ENCODE measurements at places on chromosomes 3 and 15.

DNA sequence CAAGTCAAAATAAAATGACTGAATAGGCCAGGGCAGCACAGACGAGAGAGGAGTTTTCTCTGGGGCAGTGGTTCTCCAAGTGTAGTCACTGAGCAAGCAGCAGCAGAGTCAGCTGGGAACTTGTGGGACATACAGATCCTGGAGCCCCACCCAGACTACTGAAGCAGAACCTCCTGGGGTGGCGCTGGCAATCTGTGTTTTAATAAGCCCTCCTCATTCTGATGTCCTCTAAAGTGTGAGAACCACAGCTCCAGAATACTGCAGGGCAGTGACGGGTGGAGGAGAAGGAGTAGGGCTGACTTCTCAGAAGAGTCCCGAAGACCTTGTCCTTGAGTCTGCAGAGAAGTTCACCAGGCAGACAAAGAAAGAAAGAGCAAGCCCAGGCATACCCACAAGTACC, 251.3 kb upstream of the HES1 start:
- no peak for DNase-seq

- DNase-seq: no peak
These were observed 57.8 kb downstream of the MAP3K13 start for GRCh38 chr3:185420762-185421161.

DNA sequence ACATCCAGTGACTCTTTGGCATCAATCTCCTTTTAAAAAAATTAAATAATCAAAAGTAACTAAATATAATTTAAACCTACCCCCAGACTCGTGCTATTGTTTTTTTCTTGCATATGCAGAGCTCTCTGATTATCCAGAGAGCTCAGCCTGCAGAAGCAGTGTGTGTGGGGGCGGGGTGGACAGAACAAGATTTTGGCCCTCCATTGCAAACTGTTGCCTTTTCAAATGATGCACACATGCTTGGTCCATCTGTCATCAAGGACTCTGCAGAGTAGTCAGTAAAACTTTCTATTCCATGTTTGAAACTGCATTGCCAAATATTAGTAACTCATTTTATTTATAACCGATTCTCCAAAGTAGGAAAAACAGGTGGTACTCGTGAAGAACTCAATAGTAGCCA, 28.6 kb upstream of the STXBP5L start:
- DNase-seq: no peak

DNA sequence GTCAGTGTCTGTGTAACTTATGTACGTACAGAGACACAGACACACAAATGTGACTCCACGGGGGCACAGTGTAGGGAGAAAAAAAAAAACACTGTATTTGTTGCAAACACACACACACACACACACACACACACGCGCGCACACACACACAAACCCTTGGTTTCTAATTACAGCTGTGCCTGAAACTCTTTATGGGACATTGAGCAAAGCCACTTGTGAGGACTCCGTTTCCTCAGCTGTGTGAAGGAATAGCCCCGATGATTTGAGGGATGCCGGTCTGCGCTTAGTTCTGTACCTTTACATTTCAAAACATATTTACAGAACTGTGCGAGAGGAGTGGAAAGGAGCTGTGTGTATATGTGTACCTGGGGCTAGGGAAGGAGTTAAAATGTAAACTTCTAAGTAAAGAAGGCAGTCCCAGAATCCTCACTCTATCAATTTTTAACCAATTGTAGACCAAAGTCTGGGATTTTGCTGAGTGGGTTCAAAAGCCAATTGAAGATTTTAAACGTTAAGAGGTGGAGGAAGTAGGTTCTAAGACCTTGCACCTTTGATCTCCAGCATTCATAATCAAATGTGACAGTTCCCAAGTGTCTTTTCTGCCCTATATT, 5.3 kb upstream of the BCL6 start:
- DNase-seq: no peak

- no peak for DNase-seq
These were observed 430.3 kb downstream of the NTRK3 start for GRCh38 chr15:87826119-87826747.

DNA sequence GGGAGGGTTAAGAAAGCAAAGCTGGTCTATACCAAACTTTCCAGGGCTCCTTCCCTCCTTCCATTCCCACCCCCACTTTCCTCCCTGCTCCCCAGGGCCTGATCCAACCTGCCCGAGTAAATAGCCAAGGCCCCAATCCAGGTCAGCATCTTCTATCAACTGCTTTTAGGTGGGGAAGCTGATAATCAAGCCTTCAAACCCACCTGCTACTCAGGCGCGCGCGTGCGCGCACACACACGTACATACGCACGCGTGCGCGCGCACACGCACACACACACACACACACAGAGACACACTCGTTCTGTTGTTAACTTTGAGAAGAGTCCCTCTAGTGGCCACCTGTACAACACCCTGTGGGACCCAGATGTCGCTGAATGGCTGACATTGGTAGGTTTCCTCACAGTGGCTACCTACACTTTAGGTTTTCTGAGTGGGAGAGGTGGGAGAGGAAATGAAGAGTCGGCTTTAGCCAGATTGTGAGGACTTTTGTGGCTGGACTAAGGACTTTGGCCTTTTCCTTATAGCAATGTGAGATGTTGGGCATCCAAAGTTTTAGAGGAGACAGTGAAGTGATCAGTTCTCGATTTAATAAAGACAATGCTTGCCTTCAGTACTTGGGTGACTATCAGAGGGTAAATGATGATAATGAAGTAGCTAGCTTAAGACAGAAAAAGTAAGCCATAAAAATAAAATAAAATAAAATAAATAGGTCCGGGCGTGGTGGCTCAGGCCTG, 179.9 kb upstream of the C2CD4B start:
- DNase-seq: peak; percentile 8

DNA sequence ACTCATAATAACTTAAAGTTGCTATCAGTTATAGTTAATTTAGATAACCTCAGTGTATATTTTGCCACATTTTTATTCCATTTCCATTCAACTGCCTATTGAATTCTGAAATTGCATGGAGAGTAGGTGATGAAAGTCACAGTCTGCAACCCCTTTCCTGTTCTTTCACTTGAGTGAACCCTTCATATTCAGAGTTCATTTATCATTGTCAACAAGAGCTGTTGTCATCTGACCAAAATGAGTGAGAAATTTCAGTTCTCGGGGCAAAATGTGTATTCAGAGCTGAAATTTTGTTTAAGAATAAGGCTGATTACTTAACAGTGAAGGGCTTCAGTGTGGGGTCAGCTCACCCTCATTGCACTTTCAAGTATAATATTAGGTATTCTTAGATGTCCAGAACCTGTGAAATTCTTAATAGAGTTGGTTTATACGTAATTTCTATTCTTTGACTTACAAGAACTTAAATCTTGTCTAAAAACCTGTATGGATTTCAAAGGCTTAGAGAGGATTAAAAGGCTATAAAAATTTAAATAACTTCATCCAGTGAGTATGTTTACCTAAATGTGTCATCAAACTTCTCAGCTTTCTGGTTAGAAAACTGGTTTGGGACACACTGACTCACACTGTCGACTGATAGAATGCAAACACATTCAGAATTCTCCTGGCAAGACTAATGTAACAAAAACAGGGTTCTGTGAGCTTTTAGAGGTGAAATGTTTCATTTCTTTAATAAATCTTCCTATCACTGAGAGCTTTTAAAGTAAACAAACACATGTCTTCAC, 92.2 kb downstream of the CMSS1 start:
- no peak for DNase-seq

GRCh38 chr3:45980819-45981218, 14.8 kb downstream of the FYCO1 start:
- no peak for DNase-seq

GRCh38 chr15:50803479-50804180, 38.1 kb upstream of the SPPL2A start:
- no peak for DNase-seq

- no peak for DNase-seq
These were observed 110.7 kb downstream of the TJP1 start for GRCh38 chr15:29711531-29711930.

GRCh38 chr3:33787328-33788009, 11.0 kb upstream of the PDCD6IP start:
- peak; percentile 13 for DNase-seq

DNA sequence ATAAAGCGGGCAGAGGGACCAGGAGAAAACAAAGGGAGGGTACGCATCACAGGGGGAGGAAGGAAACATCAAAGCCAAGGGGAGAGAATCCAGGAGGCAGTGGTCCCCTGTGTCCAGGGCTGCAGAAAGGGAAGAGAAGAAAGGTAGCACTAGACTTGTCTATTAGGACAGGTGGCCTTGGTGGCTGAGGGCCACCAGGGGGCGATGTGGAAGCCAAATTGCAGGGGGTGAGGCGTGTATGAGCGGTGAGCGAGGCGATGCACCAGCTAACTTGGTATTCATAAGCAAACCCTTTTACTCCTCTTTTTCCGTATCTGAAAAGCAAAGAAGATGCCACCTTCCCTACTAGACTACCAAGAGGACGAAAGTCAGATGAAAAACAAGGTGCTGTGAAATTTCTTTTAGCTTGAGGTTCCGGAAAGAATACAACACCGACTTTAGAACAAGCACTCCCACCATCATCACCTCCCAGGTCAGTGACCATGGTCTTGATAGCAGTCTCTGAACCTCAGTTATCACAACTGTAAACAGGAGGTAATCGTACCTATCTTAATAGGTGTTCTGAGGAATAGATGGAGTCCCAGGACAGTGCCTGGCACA, 654.4 kb upstream of the ADAMTS9 start:
- DNase-seq: no peak

- no peak for DNase-seq
These were observed 14.8 kb downstream of the ARNT2 start for GRCh38 chr15:80418892-80419537.

DNA sequence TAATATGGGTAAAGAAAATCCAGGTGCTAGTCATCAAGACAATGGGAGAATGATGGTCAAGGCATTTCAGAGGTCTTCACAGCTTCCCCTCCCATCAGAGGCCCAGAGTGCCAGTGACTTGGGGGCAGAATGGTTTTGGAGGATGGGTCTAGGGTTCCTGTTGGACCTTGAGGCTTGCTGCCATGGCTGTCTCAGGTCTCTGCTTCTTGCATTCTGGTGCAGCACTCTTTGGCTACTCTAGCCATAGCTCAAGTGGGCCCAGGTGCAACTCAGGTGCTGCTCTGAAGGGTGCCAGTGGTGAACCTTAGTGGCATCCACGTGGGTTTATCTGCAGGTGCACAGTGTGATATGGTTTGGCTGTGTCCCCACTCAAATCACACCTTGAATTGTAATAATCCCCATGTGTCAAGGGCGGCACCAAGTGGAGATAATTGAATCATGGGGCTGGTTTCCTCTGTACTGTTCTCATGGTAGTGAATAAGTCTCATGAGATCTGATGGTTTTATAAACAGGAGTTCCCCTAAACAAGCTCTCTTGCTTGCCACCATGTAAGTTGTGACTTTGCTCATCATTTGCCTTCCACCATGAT, 48.5 kb upstream of the PEX5L start:
- no peak for DNase-seq

DNA sequence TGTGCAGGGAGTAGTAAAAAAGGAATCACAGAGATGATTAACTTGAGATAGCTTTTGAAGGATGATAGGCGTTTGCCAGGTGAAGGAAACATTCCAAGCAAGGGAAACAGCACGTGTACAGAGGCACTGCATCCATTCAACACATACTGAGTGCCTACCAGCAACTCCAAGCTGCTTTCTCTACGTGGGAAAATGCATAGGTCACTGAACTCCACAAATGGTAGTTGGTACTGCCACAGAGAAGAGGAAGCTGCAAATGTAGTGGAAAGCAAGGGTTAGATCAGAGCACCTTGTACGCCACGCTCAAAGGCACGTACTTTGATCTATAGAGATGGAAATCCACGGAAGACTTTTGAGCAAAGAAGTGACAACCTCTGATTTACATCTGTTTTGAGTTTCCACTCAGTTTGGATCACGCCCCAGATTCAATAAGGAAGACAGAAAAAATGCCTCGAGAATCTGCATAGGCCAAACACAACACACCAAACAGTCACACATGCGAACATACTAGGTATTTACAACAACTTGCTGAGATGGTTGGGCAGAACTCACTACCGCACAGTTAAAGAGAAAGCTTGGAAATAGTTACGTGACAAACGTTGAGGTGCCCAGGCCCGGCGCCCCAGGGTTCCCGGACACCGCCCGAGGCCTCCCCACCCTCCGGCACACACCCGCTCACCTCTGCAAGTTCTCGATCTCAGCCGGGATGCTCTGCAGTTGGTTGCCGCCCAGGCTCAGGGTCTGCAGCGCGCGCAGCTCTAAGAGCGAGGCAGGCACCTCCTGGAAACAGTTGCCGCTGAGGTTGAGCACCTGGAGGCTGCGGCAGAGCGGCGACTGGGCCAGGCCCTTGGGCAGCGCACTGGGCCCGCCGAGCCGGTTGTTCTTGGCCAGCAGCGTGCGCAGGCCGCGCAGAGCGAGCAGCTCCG, 826 bp downstream of the LRRC58 start:
- no peak for DNase-seq

- no peak for DNase-seq
These were observed 150.5 kb upstream of the LRRFIP2 start for GRCh38 chr3:37324850-37325321.

DNA sequence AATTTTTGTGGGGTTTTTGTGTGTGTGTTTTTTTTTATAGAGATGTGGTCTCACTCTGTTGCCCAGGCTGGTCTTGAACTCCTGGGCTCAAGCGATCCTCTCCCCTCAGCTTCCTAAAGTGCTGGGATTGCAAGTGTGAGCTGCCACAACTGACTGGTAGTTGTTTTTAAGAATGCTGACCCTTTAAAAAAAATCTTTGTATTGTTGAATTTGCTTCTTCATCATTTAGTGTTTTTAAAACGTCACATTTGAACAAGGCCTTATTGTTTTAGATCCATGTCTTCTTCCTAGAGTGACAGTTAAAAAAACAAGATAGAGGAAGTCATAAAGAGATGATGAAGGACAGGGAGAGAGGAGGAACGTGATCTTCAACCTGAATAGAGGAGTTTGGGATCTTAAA, 24.1 kb downstream of the GJD2 start:
- no peak for DNase-seq

GRCh38 chr3:1843111-1843510, 255.6 kb upstream of the CNTN4 start:
- DNase-seq: no peak

GRCh38 chr3:184737063-184737462, 25.2 kb upstream of the MAGEF1 start:
- DNase-seq: no peak

GRCh38 chr3:102180280-102180931, 254.4 kb upstream of the ZPLD1 start:
- DNase-seq: no peak

DNA sequence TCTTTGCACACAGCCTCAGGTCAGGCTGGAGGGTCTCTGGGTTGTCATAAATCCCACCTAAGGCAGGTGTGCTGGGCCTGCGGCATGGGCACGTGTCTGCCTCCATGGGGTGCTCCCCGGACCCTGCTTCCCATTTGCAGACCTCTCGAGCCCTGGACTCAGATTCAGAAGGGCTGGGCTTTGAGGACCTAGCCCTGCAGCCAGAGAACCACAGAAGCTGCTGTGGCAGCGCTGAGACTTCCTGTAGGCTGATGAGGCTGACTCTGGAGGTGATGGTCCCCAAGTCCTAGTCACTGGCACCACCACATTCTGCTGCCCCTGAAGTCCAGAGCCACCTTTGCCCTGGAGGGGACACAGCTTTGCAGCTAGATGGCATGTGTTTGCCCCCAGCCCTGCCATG, 156.4 kb downstream of the LRRC28 start:
- no peak for DNase-seq

Data from caudate nucleus (tissue), 63 donors.